ENCODE measurements at places on chromosomes 1 and 21.

- DNase-seq: no peak
Observed at GRCh38 chr1:25727635-25728286, 72.2 kb upstream of the SELENON start.

- no peak for DNase-seq
Observed at GRCh38 chr1:98839840-98840239, 164.8 kb downstream of the PLPPR5 start.

DNA sequence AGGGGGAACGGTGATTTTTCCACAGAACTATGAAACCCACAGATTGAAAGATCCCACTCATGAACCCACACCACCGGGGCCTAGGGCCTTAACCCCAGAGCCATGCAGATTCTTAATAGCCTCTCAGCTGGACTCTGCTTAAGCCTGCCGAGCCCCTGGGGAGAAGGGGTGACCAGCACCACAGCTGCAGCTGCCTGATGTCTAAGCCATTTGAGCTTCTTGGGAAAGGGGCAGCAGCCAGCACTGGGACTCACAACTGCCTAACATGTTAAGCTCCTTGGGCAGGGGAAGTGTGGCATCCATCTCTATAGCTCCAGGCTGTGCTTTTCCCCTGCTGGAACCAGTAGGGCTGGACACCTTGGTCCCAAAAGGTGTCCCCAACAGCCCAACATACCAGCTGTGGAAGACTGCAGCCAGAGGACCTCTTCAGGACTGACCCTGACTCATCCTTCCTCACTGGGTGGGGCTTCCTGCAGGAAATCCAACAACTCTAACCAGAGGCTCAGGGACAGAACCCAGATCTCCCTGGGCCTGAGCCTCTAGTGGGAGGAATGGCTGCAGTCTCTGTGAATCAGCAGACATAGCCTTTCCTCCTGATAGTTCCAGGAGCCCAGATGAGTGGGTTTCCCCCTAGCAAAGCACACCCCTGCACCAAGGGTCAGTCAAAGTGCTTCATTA is 34.6 kb upstream of the FMO3 start:
- no peak for DNase-seq

GRCh38 chr1:151680391-151680790 is 36.2 kb downstream of the CELF3 start:
- DNase-seq: no peak

GRCh38 chr1:116760996-116761665 is 6.9 kb downstream of the CD2 start:
- DNase-seq: no peak

DNA sequence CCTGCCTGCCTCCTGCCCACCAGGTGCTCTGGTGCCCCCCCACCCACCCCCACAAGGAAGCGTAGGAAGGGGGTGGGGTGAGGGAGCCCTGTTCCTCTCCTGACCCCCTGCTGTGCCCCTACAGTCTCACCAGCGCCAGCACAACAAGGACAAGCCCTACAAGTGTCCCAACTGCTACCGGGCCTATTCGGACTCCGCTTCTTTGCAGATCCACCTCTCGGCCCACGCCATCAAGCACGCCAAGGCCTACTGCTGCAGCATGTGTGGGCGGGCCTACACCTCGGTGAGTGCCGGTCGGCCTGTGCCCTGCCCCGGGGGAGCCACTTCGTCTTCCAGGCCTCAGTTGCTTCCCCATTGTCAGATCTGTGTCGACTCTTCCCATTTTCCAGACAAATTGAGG is 25.9 kb downstream of the A3GALT2 start:
- DNase-seq: no peak

GRCh38 chr1:49298304-49298703 is 521.6 kb upstream of the BEND5 start:
- no peak for DNase-seq

GRCh38 chr1:23194119-23194984 is 22.9 kb downstream of the HTR1D start:
- peak; percentile 97 for DNase-seq

GRCh38 chr1:175232335-175232734 is 39.8 kb upstream of the KIAA0040 start:
- DNase-seq: no peak

- DNase-seq: no peak
Observed at GRCh38 chr21:44917446-44918106, 3.1 kb downstream of the ITGB2 start.

DNA sequence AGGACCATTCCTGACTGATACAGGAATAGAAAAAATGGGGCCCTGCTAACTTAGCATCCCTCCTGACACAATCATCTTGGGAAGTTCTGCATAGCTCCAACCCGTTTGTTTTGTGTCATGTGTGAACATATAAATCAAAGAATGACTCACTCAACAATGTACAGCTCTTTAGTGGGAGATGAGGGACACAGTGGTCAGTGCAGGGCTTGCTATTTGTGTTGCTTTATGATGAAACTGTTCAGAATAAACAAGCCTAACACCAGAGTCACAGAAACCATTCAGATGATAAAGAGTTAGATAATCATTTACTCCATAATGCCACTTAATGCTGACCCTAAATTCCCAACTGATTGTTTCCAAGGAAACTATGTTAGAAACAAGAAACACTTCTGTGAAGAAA is 154.2 kb upstream of the ZNHIT6 start:
- no peak for DNase-seq

GRCh38 chr1:165828103-165828668 is 772 bp downstream of the UCK2 start:
- no peak for DNase-seq

DNA sequence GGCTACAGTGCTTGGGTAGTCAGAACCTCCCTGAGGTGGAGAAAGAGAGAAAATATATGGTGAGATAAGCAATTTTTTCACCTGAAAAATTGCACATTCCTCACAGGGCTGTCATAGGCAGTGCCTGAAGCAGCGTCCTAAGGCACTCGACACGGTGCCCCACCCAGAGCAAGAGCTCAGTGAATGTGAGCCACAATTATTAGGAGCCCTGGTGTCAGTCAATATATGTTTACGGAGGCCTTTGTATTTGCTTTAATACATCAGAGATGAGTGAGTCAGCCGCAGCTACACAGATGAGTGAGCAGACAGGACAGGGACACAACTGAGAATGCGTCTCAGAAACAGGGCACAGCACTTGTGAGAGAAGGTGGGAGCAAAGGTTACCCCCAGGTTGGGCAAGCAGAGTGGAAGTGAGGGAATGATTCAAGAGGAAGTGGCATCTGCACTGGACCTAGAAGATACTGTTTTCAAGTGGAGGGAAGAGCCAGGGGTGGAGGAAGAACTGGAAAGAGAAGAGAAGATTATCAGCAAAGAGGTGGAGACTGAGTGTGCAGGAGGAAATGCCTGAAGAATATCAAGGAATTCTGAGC is 5.2 kb upstream of the PIGC start:
- no peak for DNase-seq

GRCh38 chr1:229062135-229062534 is 208.8 kb upstream of the RAB4A start:
- no peak for DNase-seq

DNA sequence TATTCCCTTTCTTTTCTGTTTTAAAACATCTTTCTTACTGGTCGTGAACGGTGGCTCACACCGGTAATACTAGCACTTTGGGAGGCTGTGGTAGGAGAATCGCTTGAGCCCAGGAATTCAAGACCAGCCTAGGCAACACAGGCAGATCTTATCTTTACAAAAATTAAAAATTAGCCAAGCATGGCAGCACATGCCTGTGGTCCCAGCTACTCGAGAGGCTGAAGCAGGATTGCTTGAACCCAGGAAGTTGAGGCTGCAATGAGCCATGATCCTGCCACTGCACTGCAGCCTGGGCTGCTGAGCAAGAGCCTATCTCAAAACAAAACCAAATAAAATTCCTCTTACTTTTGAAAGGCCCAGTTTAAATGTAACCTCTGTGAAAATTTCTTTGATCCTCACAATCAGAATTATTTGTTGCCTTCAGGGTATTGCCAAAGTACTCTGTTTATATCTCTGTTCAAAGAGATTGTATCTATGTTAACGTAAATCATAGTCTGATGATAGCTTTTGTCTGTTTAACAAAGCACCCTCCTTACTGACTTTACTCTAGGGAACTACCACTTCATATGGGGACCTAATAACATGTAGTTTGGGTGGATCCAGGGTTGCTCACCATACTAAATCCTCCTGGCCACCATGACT is 71.6 kb downstream of the RERE start:
- DNase-seq: no peak
